Activated T-cell treated with anti-CD3 and anti-CD28 coated beads for 4 hours (primary cell): ENCODE measurements at places on chromosomes 5 and 9.
A peak's percentile ranks its signal among the peaks of the same experiment; 100 is the strongest.

DNA sequence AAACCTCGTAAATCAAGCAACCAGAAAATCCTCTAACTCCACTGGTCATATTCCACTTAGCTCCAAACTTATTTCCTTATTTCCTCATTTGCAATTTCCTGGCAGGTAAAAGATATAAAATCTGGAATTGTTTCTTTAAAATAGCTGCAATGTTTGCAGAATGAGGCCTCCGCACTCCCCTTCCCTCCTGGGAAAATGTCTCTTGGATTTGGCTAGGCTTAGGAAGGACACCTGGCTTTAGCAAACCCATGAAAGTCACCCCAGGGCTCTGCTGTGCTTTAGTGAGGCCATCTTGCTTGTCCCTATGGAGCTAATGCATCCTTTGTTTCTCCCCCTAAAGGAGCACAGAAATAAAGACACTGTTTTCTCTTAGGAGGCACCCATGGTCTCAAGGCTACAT lies 10.5 kb downstream of the ARSB start:
- DNase-seq = no peak

GRCh38 chr9:38009035-38009501 lies 60.0 kb downstream of the SHB start:
- no peak for DNase-seq

GRCh38 chr5:164266571-164266970 lies 761.2 kb downstream of the MAT2B start:
- DNase-seq = no peak

GRCh38 chr5:96657068-96657467 lies 5.1 kb upstream of the CAST start:
- DNase-seq = peak; percentile 24

DNA sequence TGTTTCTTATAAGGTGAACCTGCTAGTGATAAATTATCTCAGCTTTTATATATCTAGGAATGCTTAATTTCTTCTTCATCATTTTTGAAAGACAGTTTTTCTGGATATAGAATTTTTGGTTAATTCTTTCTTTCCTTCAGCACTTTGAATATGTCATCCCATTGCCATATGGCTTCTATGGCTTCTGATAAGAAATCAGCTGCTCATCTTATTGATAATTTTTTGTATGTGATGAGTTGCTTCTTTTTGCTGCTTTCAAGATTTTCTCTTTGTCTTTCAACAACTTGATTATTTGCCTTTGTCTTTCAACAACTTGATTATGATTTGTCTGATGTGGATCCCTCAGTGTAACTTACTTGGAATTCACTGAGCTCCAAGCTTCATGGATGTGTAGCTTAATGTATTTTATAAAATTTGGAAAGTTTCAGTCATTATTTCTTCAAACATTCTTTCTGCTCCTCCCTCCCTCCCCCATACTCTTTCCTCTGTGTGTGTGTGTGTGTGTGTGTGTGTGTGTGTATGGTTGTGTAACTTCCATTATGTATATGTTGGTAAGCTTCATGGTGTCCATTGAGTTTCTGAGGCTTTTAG lies 243.9 kb downstream of the TLE1 start:
- DNase-seq = no peak

GRCh38 chr5:66958980-66959641 lies 237.5 kb downstream of the CD180 start:
- DNase-seq = no peak

GRCh38 chr5:100667161-100667630 lies 132.0 kb downstream of the FAM174A start:
- DNase-seq = no peak

GRCh38 chr5:11483630-11484029 lies 420.6 kb downstream of the CTNND2 start:
- no peak for DNase-seq

DNA sequence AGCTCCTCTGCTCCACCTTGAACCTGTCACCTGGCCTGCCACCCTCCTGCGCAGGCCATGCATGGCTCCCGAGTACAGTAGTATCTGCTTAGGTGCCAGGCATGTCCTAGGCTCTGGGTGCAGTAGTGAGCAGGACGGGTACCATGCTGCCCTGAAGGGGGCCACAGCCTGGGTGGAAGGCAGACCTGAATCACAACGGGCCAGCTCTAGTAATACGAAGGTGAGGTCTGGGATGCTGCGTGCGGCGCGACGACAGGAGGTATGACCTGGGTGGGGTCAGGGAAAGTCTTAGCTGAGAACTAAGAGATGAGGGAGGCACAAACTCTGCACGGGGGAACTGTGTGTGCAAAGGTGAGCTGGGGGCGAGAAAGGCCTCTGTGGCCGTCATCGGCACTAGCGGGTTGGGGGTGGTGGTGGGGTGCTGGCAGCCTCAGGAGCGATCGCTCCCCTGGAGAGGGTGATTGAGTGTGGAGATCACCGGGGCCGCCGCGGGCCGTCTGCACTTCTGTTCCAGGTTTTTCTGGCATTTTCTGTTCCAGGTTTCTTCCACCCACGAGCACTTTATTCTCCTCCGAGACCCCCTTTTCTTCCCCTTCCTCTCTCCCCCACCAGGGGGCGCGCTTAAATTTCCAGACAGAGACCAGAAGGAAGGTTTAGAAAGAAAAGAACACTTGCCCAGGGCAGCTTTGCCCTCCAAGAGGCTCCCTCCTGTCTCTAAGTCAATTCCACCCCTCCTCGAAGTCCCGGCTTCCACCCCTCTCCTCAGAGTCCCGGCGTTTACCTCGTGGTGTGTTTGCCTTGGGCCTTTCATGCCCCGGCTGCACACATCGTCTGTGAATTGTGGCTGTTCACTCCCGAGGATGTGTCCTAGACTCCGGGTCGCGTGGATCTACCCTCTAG lies 15.1 kb downstream of the PDLIM4 start:
- peak; percentile 69 for DNase-seq

DNA sequence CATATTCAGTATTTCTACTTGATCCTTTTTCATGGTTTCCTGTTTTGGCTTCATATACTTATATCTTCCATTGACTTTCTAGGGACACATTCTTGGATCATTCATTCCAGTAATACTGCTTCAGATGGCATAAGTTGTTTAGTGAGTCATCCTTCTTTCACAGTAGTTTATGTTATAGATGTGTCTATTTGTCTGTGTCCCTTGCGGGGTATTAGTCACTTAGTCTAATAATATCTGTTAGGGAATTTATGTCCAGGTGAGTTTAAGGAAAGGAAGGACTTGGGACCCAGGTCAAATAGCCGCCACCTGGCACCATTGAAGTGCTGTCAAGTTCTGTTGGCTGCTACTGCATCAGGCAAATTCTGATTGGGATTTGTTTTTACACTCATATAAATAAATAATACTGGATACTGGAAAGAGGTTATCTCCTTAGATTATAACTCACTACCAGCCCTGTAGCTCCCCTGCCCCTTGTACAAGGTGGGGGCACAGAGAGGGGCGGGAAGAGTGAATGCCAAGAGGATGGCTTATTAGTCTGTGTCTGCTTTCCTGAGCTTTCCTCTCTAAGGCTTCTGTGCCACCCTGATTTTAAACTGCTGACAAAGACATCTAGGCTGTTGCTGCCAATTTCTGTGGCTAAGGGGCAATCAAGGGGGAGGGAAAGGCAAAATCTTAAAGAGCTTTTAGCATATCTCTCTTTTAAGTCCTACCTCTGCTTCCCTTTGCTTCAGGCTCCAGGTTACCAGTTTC lies 64.9 kb downstream of the CDC42SE2 start:
- no peak for DNase-seq

GRCh38 chr5:149636861-149637246 lies 55.6 kb downstream of the ARHGEF37 start:
- DNase-seq = no peak

DNA sequence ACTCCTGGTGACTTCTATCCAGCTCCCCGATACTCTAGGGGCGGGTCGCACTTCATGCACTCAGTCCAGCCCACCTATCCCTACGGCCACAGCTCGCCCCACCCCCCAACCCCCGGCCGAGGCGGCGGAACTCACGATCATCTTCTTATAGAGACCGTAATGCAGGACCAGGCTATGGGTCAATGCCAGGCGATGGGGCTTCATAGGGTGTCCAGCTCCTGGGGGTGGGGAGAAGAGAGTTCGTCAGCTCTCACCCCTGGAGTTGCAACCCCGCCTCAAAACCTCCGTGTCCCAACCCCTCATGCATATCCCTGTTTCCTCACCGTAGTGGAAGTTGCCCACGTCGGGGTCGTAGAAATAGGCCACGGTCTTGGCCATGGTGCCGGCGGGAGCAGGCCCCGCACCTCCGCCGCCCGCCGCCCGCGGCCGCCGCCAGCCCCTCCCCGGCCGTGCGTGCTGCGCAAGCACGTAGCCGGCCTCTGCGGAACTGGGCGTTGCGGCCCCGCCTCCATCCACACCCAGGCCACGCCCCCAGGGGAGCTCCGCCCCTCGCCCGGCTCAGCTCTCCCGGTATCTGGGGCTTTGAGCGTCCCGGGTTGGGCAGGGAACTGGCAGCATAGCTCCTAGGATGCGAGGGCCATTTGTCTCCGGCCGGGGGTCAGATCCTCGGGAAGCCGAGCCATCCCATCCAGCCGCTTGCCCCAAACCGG lies at the start of the genes HDAC3 and RELL2:
Gene HDAC3, minus strand, starts transcription at position 437 of the 710 bp plus-strand sequence. Its CDS starts 59 bp downstream, at position 378.
Gene RELL2, plus strand, starts transcription at position 585 of the 710 bp plus-strand sequence. CDS start 1,229 bp downstream, outside the sequence.
- peak; percentile 94 for DNase-seq

GRCh38 chr5:14464096-14464495 lies 117.5 kb upstream of the OTULINL start:
- no peak for DNase-seq

- no peak for DNase-seq
Observed at GRCh38 chr9:109640580-109641371, 139.2 kb upstream of the PALM2AKAP2 start.

DNA sequence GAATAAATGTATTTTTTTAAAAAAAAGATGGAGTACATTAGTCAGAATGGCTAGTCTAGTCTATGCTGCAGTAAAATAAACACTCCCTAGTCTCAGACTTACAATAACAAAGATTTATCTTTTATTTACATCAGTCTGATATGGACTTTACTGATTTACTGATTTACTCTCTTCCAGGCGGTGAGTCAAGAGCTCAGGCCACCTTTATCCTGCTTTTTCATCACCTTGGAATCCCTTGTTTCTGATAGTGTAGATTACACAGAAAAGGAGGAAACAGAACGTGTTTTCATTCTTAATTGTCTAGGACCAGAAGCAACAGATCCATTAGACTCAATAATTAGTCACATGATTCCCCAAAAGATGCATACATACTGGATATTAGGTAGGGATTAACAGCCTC lies 290.1 kb upstream of the TRPC7 start:
- DNase-seq = no peak

DNA sequence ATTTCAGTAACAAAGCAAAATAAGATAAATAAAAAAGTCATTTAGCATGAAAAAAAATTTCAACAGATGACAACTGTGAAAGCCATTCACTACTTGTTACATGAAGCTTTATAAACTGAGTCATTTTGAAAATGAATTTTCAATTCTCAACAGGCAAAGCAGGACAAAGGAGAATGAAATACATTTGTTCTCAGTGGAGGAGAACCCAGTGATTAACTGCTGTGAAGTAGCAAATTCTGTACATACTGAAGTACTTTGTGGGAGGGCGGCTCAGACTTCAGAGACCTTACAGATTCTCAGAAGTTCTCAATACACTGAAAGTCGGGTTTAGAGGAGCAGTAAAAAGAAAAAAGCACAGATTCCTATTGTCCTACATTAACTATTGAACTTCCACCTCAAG lies 21.7 kb downstream of the SKIC3 start:
- no peak for DNase-seq

GRCh38 chr9:88994469-88995199 lies 3.4 kb downstream of the S1PR3 start:
- DNase-seq = no peak

DNA sequence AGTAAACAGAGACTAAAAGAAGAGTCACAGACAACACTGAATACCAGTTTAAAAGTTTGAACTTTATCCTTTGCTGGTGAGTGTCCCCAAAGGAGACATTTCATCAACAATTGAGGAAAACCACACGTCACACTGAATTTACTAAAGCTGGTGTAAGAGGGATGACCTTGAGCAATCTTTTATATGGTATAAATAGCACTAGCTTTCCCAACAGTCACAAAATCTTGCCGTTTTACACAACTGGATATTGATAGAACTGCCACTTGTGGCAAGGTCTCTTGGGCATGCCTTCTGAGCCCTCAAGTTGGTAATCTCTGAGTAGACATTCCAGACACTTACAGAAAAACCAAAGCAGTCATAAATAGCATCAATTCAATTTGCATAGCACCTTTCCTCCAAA lies 311.5 kb upstream of the TARS1 start:
- DNase-seq = no peak

GRCh38 chr9:26296910-26297572 lies 595.6 kb downstream of the CAAP1 start:
- no peak for DNase-seq

DNA sequence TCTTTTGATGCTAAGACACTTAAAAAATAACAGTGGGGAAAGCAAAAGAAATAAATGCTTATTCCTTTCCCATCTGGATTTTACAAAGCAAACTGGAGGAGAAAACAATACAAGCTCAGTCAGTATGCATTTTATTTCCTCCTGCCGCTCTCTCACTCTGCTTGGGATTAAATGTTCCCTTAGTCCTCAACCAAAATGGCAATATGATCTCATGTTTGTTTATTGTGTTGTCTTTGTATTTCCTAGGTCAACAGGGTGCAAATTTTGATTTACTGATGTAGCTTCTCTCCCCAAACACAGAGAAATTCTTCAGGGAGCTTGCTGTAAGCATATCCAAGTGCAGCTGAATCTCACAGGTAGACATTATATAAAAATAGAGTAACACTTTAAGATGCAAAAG lies 92.1 kb upstream of the ERBIN start:
- no peak for DNase-seq

DNA sequence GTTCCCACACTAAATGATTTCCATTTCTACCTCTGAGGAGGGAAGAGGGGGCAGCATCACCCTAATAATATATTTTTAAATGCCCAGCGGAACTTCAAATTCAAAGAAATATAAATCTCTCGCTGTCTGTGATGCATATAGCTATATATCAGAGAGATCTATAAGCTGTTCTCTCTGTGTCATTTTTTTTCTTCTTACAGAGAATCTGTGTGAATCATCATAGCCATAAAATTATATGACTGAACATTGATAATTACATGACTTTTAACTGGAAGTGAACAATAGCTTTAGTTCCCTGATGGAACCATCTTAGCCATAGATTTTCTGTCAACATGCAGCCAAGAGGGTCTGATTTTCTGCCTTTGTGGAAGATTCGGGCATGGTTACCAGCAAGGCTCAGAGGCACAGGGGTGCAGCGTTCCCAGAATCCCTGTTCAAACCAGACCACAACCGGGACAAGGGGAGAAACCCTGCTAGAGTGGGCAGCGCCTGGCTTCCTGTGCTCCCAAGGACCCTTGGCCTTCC lies 93.7 kb upstream of the OSMR start:
- no peak for DNase-seq

GRCh38 chr5:1392261-1392660 lies 47.4 kb upstream of the CLPTM1L start:
- no peak for DNase-seq

DNA sequence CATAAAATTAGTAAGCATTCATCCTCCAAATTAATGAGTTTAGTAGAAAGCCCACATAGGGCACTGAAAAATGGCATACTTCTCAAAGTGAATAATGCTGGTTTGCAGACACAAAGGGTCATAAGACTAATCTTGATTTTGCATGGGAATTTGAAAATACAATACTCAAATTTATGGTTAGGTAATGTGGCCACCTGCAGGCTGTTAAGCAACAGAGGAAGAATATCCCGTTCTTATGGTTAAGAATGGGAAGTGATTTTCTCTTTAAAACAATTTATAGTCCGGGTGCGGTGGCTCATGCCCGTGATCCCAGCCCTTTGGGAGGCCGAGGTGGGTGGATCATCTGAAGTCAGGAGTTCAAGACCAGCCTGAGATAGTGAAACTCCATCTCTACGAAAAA lies 9.4 kb upstream of the PLCXD3 start:
- no peak for DNase-seq
